Colonic mucosa (tissue), 4 donors: ENCODE measurements at places on chromosomes 6 and 20. TPM values are rescaled to one million over a fixed set of nuclear protein-coding genes. Genes with fewer than 3 reads are reported as not detected.
A peak's percentile ranks its signal among the peaks of the same experiment; 100 is the strongest.

Gene GLP1R
- total RNA-seq = not detected

Gene CABLES2
- total RNA-seq = 10.5 TPM

Gene VWA7
- total RNA-seq = 10.1 TPM

Gene SLC24A3
- total RNA-seq = 6.6 TPM

Gene CGAS
- 4.1 TPM for total RNA-seq

- H3K4me1 ChIP-seq = no peaks in the 10 kb centered on the region
- H3K27me3 ChIP-seq = no peaks in the 10 kb centered on the region
- DNase-seq = no peak
- no peaks in the 10 kb centered on the region for H3K36me3 ChIP-seq
Observed at GRCh38 chr6:162917506-162917905, 189.7 kb downstream of the PACRG start.

DNA sequence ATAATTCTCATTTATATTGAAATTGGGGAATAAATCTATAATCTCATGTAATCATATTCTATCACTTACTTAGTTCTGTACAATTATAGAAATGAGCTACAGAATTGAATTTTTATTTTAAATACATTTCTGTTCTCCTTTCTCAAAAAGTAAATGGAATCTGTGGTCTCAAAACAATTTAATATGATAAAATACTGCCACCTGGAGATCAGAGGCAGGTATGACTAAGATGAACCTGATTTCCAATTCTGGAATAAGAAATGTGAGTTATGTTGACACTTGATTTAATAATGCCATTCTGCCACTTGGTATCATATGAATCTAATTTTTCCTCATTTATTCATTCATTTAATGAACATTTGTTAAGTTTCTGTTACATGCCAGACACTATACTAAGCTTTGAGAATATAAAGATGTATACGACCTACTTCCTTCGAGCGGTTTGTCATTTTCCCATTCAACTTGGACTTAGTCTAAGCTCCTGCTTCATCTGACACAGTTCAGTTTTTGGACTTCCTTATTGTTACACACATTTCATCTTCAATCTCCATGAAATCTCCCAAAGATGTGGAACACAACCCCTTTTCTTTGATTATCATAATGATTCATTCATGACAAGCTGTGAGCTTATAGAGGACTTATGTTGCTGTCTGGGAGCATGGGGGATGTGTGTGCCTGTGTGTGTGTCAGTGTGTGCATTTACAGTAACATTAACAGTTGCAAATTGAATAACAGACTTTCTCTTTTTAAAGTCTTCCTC is 7.5 kb upstream of the CCDC28A start:
- H3K4me3 ChIP-seq = no peak overlapping the region
- H3K27ac ChIP-seq = no peak overlapping the region
- H3K27me3 ChIP-seq = no peaks in the 10 kb centered on the region
- H3K36me3 ChIP-seq = no peaks in the 10 kb centered on the region

- H3K27ac ChIP-seq = no peak overlapping the region
- DNase-seq = no peak
- no peaks in the 10 kb centered on the region for H3K36me3 ChIP-seq
- no peak overlapping the region for H3K4me3 ChIP-seq
Observed at GRCh38 chr20:2822073-2822472, 5.9 kb downstream of the TMEM239 start.

GRCh38 chr6:733431-734219 is 40.7 kb upstream of the EXOC2 start:
- H3K4me3 ChIP-seq = no peak overlapping the region
- H3K36me3 ChIP-seq = no peaks in the 10 kb centered on the region
- no peak overlapping the region for H3K27ac ChIP-seq
- no peak for DNase-seq
- H3K4me1 ChIP-seq = no peaks in the 10 kb centered on the region

DNA sequence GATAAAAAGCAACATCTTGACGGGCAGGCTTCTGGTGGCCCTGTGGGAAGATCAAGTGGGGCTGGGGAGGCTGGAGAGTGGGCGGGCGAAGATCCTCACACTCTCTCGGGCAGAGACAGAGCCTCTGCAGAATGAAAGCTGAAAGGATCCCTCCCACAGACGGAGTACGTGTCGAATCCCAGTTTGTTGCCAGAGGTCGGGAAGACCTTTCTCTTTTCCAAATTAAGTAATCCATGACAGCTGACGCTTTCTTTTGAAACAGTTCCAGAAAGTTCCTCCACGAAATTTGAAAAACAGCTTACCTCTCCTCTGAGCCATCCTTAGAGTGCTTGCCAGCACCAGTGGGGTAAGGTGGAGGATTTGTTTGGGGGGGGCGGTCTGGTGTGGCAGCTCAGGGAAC is 155.6 kb upstream of the SMLR1 start:
- no peaks in the 10 kb centered on the region for H3K27me3 ChIP-seq
- H3K27ac ChIP-seq = no peak overlapping the region
- DNase-seq = no peak
- no peak overlapping the region for H3K4me3 ChIP-seq
- H3K4me1 ChIP-seq = no peaks in the 10 kb centered on the region

- no peak overlapping the region for H3K27ac ChIP-seq
- no peaks in the 10 kb centered on the region for H3K4me1 ChIP-seq
- no peak overlapping the region for H3K4me3 ChIP-seq
- H3K27me3 ChIP-seq = no peaks in the 10 kb centered on the region
Observed at GRCh38 chr6:21270636-21271201, 322.8 kb upstream of the SOX4 start.

DNA sequence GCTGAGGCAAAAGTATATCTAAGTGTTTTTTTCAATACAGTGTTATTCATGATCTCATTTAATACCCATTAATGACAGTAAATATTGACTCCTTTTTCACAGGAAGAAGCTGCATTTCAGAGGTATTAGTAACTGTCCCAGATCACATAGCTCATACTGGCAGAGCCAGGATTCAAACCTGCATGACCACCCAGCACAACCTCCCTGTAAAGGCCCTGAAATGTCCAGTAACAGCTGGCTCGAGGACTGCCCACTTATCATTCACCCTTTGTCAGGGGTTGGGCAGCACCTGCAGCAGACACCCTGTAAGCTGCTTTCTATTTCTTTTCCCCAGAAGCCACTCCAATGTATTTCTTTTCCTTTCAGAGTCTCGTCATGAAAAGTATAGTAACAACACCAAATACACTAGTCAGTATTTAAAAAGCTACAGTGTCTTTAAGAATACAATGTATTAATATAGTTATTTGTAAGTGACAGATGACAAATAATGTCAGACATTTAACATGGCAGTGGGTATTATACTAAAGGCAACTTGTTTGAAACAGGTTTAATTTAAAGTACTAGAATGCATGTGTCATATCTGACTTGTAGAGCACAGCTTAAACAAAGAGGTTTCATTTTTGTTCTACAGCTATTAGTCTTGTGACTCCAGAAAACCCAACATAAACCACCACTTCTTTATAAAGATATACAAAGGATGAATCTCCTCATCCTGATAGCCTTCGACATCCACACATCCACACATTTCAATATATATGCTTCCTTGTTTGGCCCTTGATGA is 841.6 kb upstream of the GJE1 start:
- no peak overlapping the region for H3K4me3 ChIP-seq
- no peaks in the 10 kb centered on the region for H3K4me1 ChIP-seq
- H3K36me3 ChIP-seq = no peaks in the 10 kb centered on the region
- H3K27me3 ChIP-seq = no peaks in the 10 kb centered on the region

DNA sequence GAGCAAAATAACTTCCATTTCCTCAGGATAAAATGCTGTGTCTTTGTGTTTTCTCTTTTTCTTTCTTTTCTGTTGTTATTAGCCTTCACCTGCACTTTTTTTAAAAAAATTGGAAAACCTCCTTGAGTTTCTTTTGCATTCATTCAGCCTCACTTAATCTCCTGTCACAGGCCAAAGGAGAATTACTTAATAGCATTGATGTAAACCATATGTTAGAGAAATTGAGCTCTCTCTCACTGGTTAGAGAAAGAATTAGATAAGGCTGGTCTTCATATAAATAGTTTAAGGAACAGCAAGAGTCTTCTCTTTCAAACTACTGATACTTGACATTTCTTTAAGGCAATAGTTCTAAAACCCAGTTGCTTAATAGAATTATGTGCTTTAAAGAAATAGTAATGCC is 564.2 kb downstream of the TFAP2B start:
- no peak overlapping the region for H3K27ac ChIP-seq
- no peaks in the 10 kb centered on the region for H3K27me3 ChIP-seq
- H3K36me3 ChIP-seq = no peaks in the 10 kb centered on the region
- no peak for DNase-seq

GRCh38 chr20:10111139-10111958 is 76.6 kb downstream of the ANKEF1 start:
- no peaks in the 10 kb centered on the region for H3K27me3 ChIP-seq
- DNase-seq = peak; percentile 32
- H3K4me3 ChIP-seq = no peak overlapping the region
- no peaks in the 10 kb centered on the region for H3K4me1 ChIP-seq
- H3K36me3 ChIP-seq = no peaks in the 10 kb centered on the region

DNA sequence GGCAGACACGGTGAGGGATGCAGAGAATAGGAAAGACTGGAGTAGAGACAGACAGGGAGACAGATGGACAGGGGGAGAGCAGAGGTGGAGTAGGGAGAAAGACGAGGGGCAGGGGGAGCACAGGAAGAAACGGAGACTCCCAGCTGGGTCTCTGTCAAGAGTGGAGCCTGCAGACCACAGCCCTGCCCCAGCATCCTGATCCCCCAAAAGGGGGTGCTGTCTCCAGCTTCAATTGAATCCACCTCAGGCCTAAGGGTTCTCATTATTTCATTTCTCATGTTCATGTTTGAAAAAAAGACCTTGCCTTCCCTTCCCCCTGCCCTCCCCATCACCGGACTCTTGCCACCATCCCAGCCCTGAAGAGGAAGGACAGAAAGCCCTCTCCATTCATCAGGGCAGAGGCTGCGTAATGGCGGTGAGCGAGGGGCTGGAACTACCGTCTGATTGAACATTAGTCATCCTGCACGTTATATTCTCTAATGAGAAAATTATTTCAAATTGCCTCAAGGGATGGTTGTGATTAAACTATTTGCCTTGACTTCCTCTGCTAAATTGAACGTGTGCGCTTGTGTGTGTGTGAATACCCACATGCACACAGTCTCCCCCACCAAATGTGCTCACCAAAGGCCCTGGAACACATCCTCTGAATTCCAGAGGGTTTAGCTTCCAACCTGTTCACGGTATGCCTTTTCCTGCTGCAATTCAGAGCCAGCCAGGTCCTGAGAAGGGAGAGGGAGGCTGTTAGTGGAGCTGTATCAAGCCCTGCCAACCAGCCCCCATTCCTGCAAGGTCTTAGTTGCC is 98.3 kb downstream of the CDC5L start:
- H3K27ac ChIP-seq = no peak overlapping the region
- H3K4me1 ChIP-seq = no peaks in the 10 kb centered on the region
- H3K36me3 ChIP-seq = no peaks in the 10 kb centered on the region
- no peaks in the 10 kb centered on the region for H3K27me3 ChIP-seq
- DNase-seq = no peak

DNA sequence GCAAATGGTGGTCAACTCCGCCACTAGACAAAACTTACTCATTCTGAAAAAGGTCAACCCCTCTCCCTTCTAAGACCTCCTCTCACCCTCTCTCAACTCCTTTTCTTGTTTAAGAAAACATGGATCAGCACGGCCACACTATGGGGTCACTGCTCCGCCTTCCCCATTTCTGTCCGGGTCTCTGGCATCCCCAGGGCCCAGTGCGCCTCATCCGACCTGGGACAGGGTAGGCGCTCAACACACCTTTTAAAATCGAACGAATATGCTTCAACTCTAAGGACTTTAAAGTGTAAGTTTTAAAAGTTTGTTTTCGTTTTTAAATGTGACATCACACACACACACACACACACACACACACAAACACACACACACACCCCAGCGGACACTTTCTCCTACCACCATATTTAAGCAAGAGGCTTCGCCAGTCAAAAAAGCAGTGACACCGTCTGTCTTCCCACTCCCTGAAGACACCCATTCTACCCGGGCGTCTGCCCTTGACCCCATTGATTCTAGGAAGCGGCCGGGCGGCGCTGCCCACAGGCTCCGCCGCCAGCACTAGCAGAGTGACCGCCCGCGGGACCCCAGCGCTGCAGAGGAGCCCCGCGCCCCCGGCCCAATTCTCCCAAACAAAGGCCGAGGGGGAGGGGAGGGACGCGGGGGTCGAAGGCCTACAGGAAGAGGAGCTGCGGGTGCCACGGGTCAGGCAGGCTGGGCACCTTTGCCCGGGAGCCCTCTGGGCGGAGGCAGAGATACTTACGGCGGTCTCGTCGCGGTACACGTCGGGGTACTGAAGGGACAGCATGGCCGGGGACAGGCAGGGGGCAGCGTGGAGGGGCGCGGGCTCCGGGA is 568 bp downstream of the PREP start:
- H3K4me1 ChIP-seq = no peaks in the 10 kb centered on the region
- H3K36me3 ChIP-seq = no peaks in the 10 kb centered on the region
- peak overlapping the region; percentile 86 for H3K27ac ChIP-seq
- H3K27me3 ChIP-seq = no peaks in the 10 kb centered on the region
- H3K4me3 ChIP-seq = peak overlapping the region; percentile 88
- peak; percentile 59 for DNase-seq

DNA sequence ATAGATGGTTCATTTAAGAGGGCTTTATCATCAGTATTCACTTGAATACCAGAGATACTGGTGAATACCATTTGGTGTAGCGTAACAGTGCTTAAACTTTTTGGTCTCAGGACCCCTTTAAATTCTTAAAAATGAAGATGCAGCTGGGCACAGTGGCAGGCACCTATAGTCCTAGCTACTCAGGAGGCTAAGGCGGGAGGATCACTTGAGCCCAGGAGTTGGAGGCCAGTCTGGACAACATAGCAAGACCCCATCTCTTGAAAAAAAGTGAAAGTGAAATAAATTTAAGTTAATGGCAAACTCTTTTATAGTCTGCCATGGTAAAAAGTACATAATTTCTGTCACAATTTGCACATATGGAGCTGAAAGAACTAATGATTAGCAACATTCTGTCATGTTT is 39.3 kb downstream of the VAPB start:
- no peaks in the 10 kb centered on the region for H3K27me3 ChIP-seq
- peaks cover 6% of the 10 kb centered on the region for H3K4me1 ChIP-seq
- H3K4me3 ChIP-seq = no peak overlapping the region
- no peaks in the 10 kb centered on the region for H3K36me3 ChIP-seq
- DNase-seq = no peak

- peaks cover 4% of the 10 kb centered on the region for H3K4me1 ChIP-seq
- no peak for DNase-seq
- H3K4me3 ChIP-seq = no peak overlapping the region
- peaks cover 5% of the 10 kb centered on the region for H3K27me3 ChIP-seq
- H3K36me3 ChIP-seq = no peaks in the 10 kb centered on the region
Observed at GRCh38 chr6:3755637-3756545, 4.4 kb upstream of the PXDC1 start.

DNA sequence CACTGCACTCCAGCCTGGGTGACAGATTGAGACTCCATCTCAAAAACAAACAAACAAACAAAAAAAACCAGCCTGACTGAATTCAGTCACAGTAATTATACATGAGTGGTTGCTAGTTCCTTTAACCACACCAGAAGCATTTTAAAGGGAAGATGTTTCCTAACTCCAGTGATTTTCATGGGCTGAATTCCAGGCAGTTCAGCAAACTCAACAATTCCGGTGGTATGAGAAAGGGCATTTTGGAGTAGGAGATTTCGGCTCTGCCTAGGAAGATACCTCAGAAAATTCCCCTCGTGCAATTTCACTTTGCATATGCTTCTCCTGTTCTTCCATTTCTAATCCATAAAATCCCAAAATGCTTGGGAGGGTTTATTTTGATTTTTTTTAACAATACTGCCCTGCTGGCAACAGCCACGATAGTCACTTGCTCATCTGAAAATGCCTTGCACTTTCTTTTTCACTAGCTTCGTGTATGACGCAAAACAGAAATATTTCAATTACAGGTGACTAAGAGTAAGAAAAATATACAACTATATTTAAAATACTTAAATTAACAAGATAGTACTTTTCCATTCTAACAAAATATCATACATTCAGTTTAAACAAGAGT is 48.3 kb upstream of the IPCEF1 start:
- H3K27me3 ChIP-seq = no peaks in the 10 kb centered on the region
- no peak for DNase-seq
- H3K36me3 ChIP-seq = peaks cover 5% of the 10 kb centered on the region
- no peak overlapping the region for H3K4me3 ChIP-seq
- no peak overlapping the region for H3K27ac ChIP-seq
